Posterior cingulate gyrus (tissue), 11 donors: ENCODE measurements at places on chromosomes 5 and 9.

GRCh38 chr5:125950012-125950615, 473.1 kb upstream of the GRAMD2B start:
- DNase-seq, result no peak

DNA sequence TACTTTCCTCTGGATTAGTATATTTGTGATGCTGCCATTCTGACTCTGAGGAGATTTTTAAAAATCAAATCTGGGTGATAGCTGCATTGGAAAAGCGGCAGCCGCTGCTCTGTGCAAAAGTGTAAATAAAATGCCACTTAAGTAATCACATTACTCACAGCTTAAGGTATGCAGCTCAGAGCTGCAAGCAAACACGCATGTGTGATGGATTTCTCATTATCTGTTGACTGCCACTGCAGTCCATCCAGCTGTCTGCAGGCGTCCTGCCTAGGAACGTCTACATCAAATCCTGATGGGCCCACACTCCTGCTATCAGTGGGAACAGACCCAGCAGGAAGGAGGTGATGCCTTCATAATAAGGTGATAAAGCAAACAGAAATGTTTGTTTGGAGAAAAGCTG, 216.9 kb downstream of the SPOCK1 start:
- DNase-seq, result no peak

- DNase-seq, result no peak
Observed at GRCh38 chr9:119278171-119278570, 91.1 kb downstream of the BRINP1 start.

DNA sequence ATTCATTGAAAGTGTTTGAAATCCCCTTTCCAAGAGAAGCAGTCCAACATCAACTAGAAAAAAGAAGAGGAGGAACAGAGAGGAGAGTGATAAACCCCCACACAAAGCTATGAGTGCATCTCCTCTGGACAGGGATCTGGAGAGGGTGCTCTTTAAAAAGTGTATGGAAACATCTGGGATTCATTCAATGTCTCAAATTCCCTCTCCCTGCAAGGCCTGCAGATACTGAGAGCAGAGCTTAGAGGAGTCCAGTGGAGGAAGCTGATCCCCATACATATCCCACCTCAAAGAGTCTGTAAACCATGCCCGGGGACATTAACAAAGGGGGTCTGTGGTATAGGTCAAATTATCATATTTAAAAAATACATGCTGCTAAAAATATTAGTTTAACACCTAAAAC, 2.2 kb downstream of the SPOCK1 start:
- no peak for DNase-seq

DNA sequence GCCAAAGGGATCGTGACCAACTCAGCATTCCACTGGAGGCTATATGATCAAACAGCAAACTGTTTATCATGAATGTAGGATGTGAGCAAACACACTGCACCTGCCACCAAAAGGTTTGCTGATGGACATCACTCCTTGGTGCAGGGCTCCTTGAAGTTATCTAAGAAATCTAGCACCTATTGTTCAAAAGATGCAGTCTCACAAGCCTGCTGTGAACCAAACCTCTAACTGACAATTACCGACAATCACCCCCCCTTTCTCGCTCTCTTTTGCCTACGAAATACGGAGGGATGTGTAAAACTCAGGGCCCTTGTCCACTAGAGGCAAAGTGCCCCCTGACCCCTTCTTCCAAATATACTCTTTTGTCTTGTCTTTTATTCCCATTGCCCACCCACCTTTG, 2.5 kb upstream of the CLTA start:
- no peak for DNase-seq

GRCh38 chr9:14563902-14564624, 129.2 kb downstream of the ZDHHC21 start:
- no peak for DNase-seq

- no peak for DNase-seq
Observed at GRCh38 chr9:131693651-131694597, 46.0 kb downstream of the RAPGEF1 start.

GRCh38 chr9:93479726-93480125, 26.3 kb upstream of the FAM120AOS start:
- DNase-seq, result no peak

GRCh38 chr9:98074115-98074990, 17.8 kb downstream of the NANS start:
- peak; percentile 95 for DNase-seq

DNA sequence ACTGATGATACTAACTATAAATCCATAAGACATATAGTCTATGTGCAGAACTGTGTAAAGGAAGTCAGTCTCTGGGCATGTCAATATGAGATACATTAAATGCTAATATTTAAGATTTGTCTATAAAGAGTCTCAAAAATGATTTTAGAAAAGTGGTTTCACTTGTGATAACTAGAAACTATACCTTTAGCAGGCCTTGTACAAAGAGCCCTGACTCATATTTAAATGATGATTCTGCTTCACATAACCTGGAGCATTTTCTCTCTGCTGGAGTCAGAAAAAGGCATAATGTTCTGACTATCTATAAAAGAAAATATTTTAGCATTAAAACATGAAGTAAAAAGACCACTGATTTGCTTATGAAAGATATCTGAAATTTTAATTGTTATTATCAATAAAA, 15.0 kb downstream of the C9orf72 start:
- no peak for DNase-seq

DNA sequence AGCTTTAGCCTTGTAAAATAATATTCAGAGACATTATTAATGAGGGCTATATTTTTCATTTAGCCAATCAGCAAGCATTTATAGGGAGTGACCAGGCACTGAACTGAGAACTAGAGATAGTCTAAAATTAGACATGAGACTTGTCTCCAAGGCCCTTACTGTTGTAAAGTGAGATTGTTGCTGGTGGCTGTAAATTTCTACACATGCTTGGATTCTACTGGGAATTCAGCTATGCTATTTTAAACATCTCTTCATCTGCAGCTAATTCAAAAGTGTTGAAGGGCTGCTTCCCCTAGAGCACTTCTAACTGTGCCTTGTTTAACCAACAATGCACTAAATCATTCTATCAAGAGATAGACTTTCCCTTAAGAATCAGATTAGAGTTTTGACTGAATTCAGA, 67.4 kb downstream of the CHSY3 start:
- DNase-seq, result no peak

DNA sequence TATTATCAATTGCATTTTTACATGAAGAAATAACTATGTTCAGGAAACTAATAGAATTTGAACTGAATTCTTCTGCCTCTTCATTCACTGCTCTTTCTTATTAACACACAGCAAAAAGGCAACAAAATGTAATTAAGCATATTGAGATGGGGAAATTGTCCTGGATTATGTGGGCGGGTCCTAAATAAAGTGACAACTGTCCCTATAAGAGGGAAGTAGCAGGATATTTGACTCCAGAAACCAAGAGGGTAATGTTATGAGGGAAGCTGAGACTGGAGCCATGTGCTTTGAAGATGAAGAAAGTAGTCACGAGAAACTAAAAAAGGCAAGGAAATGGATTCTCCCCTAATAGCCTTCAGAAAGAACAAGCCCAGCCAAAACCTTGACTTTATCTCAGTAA, 311.2 kb upstream of the PIK3R1 start:
- no peak for DNase-seq

DNA sequence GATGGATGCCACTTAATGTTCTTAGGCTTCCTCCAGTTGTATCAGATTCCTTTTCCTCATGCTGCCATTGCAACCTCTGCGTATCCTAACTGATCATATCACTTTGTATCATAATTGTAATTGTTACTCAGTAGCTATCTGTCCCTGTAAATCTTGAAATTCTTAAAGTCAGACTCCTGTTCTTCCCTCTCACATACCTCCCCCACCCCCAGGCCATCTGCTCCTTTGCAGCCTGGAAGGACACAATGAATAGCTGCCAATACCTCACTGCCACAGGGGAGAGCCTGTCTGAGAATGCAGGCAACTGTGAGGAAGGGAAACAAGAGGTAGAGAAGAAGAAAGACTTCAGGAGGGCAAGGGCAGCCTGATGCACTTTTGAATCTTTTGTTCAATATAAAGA, 228.5 kb downstream of the ENC1 start:
- DNase-seq, result peak; percentile 66

DNA sequence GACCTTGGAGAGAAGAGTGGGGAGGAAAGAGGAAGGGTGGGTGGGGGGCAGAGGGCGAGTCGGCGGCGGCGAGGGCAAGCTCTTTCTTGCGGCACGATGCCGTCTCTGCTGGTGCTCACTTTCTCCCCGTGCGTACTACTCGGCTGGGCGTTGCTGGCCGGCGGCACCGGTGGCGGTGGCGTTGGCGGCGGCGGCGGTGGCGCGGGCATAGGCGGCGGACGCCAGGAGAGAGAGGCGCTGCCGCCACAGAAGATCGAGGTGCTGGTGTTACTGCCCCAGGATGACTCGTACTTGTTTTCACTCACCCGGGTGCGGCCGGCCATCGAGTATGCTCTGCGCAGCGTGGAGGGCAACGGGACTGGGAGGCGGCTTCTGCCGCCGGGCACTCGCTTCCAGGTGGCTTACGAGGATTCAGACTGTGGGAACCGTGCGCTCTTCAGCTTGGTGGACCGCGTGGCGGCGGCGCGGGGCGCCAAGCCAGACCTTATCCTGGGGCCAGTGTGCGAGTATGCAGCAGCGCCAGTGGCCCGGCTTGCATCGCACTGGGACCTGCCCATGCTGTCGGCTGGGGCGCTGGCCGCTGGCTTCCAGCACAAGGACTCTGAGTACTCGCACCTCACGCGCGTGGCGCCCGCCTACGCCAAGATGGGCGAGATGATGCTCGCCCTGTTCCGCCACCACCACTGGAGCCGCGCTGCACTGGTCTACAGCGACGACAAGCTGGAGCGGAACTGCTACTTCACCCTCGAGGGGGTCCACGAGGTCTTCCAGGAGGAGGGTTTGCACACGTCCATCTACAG, 760 bp downstream of the NPR3 start:
- DNase-seq, result no peak

DNA sequence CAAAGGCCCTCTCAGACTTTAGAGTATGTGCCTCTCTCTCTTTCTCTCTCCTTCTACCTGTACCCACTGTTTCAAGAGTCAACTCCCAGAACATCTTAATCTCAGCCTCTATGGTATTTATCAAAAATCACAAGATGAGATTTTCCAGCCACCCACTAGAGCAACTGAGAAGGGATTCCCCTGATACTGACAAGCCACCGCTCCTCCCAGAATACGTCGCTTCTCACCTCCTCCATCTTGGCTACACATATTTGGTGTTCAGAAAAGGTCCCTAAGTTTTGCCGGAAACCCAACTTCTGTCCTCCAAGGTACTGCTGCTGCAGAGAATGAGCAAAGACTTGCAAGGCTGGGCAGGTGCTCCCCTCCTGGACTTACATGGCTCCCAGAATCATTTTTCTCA, 6.1 kb downstream of the GARIN3 start:
- no peak for DNase-seq

- DNase-seq, result no peak
Observed at GRCh38 chr5:168215646-168216045, 75.8 kb upstream of the WWC1 start.

DNA sequence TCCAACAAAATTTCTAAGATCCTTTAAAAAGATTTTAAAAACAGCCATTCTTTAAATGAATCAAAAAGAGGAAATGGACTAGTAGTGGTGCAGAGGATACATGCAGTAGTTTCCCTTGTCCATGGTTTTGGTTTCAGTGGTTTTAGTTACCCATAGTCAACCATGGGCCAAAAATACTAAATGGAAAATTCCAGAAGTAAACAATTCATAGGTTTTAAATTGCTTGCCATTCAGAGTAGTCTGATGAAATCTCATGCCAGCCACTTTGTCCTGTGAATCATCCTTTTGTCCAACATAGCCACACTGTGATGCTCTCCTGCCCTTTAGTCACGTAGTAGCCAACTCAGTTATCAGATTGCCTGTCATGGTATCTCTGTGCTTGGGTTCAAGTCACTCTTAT, 286.1 kb downstream of the ANXA1 start:
- DNase-seq, result no peak

- DNase-seq, result no peak
Observed at GRCh38 chr9:128007566-128008138, 26.9 kb upstream of the EEIG1 start.

GRCh38 chr5:543755-544674, 19.8 kb upstream of the SLC9A3 start:
- DNase-seq, result no peak

- no peak for DNase-seq
Observed at GRCh38 chr5:69083412-69083811, 10.4 kb upstream of the SLC30A5 start.

GRCh38 chr9:132548751-132549640, 33.4 kb upstream of the BARHL1 start:
- DNase-seq, result no peak

- no peak for DNase-seq
Observed at GRCh38 chr9:16794871-16795639, 75.4 kb downstream of the BNC2 start.

GRCh38 chr9:69834591-69835184, 14.1 kb downstream of the CFAP95 start:
- no peak for DNase-seq

- no peak for DNase-seq
Observed at GRCh38 chr9:136115641-136116359, 2.9 kb downstream of the TMEM250 start.

- DNase-seq, result no peak
Observed at GRCh38 chr9:94991961-94992907, 265.7 kb downstream of the AOPEP start.

- no peak for DNase-seq
Observed at GRCh38 chr5:19104948-19105347, 883.1 kb downstream of the CDH18 start.

GRCh38 chr5:135154961-135155360, 120.9 kb upstream of the PITX1 start:
- DNase-seq, result no peak
